Stimulated activated CD4-positive, alpha-beta T cell treated with anti-CD3 and anti-CD28 coated beads, Interleukin-4, amount 100 ng/mL, for 24 hours (primary cell): ENCODE measurements at places on chromosomes 16 and 17.
A peak's percentile ranks its signal among the peaks of the same experiment; 100 is the strongest.

GRCh38 chr17:1942066-1942365, 83.1 kb downstream of the RTN4RL1 start:
- no peak for DNase-seq

DNA sequence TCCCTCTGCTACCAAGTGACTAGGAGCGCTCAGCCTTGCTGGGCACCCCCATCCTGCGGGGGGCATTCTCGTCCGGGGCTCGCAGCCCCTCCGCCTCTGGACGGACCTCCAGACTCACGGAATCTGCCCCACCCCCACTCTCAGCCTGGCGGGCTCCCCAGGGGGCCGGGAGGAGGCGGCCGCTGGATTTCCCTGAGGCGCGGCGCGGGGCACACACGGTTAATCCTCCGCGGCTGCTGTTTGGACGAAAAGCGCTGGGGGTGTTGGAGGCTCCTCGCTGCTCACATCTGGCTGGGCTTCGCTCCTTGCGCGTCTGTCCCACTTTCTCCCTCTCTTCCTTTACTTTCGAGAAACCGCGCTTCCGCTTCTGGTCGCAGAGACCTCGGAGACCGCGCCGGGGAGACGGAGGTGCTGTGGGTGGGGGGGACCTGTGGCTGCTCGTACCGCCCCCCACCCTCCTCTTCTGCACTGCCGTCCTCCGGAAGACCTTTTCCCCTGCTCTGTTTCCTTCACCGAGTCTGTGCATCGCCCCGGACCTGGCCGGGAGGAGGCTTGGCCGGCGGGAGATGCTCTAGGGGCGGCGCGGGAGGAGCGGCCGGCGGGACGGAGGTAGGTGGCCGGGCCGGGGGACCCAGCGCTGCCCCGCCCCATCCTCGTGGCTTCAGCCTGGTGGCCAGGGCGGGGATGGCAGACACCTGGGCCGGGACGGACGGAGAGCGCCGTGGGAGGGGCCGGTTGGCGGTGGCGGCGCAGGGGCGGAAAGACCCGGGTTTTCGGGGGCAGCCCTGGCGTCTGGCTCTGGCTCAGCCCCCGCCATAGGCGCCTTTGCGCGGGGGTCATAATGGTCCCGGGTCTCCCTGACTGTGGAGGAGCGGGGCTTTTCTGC, at the start of gene C1QTNF1:
C1QTNF1 (plus strand) TSS at position 284 of the 886 bp plus-strand sequence. CDS start 19,800 bp downstream, outside the sequence.
- peak; percentile 29 for DNase-seq

DNA sequence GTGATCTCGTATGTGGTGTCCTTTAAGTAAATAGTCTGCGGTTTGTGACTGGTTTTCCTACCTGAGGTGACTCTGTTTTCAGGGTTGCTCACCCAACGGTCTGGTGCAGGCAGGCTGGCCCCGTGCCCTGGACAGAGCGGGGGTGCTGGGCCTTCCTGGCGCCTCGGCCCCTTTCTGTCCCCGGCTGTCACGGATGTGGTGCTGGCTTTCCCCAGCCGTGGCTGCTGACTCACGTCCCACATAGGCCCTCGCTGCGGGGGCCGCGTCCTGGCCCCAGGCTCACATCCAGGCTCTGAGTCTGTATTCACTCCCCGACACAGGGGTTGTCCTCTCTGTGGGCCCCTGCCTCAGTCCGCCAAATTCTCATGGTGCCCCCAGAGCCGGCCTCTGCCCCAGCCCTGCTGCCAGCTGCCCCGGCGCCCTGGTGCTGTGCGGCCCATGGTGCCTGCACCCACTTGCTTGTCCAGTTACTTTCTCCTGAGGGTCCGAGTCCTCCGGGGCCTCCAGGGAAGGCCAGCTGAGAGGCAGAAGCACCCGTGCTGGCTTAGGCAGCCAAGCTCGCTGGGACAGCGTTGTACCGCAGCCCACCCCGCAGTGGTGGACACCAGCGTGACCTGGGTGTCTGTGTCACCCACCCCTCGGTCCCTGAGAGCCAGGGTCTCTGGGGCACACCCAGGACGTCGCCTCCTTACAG, 5.9 kb downstream of the CHMP6 start:
- no peak for DNase-seq

GRCh38 chr16:74736531-74737157, 36.0 kb upstream of the MLKL start:
- no peak for DNase-seq

DNA sequence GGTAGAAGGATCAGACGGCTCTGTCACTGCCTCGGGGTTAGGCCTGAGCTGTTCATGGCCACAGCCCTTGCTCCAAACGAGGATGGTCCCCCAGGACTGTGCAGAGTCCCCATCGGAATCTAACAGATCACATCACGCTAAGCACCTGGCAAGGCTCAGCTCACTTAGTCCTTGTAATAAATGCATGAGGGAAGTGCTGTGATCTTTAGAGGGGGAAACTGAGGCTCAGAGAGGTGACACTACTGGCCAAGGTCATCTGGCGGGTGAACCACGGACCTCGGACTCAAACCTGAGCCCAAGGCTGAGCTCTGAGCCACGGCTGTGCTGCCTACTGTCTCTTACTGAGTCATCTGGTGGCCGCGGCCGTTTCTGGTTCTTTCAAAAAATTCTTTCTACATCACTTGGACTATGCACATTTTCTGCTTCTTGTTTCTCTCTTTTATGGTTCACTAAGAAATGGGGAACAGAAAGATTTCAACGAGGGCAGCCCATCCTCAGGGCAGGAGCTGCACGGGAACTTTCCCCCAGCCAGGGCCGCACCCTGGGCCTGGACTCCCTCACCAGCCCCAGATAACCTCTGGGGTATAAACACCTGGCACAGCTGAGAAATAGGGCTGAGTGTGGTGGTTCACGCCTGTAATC, 55.6 kb downstream of the COTL1 start:
- no peak for DNase-seq

DNA sequence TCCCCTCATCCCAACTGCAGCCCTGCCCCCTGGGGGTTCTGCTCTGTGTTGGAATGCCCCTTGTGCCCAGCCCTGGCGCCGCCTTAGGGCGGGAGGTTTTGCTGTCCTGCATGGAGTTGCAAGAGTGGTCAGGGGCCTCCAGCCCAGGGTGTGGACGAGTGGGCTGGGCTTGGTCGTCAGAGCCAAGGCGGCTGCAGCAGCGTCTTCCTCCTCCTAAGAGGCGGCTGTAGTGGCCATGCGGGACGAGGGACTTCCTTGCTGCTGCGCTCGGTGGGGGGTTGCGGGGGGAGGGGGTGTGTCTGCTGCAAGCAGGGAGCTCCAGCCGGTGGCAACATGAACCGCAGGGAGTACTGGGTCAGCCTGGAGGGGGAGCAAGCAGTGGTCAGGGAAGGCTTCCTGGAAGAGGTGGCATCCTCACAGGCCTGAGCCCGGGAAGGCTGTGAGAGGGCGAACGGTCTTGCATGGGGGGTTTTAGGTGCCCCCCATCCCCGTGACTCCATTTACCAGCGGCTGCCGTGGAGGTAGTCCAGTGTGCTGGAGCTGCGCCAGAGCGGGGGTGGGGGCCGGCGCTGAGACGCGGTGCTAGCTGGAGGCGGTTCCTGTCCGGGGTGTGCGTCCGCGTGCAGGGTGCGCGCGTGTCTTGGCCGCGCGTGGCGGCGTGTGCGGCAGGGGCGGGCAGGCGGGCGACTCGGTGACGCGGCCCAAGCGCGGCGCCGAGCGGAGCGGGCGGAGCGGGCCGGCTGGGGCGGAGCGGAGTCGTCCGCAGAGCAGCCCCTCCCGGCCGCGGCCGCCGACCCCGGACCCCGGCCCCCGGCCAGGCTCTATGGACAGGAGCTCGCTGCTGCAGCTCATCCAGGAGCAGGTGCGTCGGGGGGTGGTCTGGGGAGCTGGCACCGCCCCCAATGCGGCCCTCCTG, at the start of gene RHBDL1:
RHBDL1 (plus strand) TSS at position 704 of the 916 bp plus-strand sequence; CDS start at position 824, 120 bp downstream.
- DNase-seq, result no peak

DNA sequence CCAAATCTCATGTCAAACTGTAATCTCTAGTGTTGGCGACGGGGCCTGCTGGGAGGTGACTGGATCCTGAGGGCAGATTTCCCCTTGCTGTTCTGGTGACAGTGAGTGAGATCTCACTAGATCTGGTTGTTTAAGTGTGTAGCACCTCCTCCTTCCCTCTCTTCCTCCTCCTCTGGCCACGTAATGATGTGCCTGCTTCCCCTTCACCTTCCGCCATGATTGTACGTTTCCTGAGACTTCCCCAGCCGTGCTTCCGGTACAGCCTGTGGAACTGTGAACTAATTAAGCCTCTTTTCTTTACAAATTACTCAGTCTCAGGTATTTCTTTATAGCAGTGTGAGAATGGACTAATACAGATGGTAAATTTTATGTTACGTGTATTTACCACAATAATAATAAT, 49.2 kb downstream of the METTL16 start:
- DNase-seq, result no peak

GRCh38 chr16:1245452-1246020, 5.0 kb downstream of the TPSAB1 start:
- no peak for DNase-seq

DNA sequence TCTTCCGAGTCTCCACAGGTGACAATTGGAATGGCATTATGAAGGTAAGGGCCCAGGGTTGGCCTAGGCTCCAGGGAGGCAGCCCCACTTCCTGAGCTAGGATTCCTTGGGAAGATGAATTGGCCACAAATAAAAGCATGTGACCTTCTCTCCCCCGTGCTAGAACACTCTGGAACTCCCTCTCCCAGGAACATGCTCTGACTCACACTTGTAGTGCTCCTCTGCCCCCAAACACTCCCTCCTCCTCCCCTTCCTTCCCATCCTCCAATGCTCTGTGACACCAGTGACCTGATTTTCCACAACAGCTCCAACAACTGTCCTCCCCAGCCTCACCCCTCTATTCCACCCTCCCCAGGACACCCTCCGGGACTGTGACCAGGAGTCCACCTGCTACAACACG, 16.4 kb upstream of the ABCC3 start:
- DNase-seq, result no peak

DNA sequence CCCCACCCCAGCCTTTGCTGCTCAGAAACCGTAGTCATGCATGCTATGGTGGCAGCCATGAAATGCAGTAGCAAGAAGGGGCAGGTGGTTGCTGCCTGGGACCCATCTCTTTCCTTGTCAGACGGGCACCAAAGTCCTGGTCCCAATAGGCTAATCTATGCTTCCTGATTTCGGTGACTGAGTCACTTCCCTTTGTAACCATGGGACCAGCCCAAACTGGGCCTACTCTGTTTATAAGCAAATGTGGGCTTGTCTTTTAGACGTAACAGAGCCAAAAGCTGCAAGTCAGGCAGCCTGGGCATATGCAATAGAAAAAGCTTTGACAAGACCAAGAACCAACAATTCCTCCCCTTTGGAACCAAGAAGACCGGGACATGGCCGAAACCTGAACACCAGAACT, 99.1 kb upstream of the RBBP6 start:
- DNase-seq, result no peak

GRCh38 chr17:48928876-48929811, 15.5 kb downstream of the SNF8 start:
- DNase-seq, result no peak

DNA sequence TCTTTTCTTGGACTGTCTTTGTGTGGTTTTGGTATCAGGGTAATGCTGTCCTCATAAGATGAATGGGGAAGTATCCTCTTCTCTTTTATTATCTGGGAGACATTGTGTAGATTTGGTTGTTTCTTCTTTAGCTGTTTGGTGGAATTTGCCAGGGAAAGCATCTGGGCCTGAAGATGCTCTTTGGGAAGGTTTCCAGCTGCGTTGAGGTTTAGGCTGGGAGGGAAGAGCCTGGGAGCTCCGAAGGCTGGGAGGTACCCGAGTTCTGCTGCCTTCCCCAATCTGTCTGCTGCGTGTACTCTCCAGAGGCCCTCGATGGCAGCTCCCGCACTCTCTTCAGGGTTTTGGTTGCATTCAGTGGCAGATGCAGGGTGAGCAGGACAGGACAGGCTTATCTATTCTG, 25.6 kb upstream of the CRISPLD2 start:
- no peak for DNase-seq

DNA sequence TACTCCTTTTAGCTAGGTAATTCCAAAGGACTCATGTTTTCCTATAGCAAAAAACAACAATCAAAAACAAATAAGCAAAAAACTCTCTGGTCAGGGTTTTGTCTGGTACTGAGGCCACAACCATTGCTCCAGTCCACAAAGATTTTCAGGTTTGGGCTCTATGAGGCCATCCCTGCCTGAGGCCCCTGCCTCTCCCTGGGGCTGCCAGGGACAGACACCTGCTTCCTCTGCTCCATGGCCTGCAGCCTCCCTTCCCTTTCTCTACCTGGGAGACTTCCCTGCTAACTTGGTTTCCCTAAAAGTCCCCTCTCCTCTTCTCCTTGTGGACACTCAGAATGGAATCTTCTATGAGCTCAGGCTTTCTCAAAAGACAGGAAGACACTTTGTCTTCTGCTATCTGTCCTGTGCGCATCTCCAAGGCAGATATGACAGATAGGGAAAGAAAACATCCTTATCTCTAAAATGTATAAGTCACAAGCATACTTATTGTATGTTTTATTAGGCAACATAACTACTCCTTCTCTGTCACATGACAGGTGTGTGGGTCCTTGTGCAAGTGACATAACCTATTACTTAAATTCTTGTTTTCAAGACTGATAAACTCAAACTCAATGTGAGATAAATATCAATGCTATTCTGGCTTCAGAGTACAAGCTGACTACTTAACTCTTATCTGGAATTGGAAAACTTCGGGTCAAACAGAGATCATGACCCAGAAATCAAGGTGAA, 1.2 kb upstream of the ZDHHC1 start:
- no peak for DNase-seq

- no peak for DNase-seq
Observed at GRCh38 chr16:11401161-11402050, 56.1 kb downstream of the RMI2 start.

- no peak for DNase-seq
Observed at GRCh38 chr16:13109171-13109570, 207.8 kb downstream of the SHISA9 start.

- no peak for DNase-seq
Observed at GRCh38 chr17:75769536-75769935, 4.5 kb upstream of the GALK1 start.

DNA sequence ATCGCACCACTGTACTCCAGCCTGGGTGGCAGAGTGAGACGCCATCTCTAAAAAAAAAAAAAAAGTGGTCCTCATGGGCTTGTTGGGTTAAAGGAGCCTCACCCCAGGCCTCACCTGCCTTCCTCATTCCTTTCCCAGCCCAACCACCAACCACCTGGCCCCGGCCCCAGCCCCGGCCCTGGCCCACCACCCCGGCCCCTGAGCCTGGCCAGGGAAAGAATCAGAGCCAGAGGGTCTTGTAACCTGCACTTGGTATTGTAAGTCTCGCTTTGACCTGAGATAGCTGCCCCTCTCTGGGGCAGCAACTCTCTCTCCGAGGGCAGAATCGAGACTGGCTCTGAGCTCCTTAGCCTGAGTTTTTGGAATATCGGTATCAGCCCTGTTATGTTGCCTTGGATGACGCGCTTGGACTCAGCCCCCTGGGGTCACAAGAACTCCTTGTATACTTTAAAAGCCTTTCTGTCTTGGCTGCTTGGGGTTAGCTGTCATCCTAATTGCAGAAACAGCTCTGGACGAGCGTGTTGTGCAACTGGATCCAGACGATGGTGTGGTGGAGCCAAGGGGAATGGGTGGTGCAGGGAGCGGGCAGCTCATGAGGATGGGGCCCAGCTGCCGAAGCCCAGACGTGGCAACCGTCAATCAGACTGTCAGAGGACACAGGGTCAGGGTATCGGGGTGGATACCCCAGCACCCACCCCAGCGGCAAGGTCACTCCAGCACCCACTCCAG, 14.6 kb downstream of the SMTNL2 start:
- no peak for DNase-seq
